Fibroblast of skin of right biceps (primary cell): ENCODE measurements at places on chromosomes 16 and 17.
A peak's percentile ranks its signal among the peaks of the same experiment; 100 is the strongest.

DNA sequence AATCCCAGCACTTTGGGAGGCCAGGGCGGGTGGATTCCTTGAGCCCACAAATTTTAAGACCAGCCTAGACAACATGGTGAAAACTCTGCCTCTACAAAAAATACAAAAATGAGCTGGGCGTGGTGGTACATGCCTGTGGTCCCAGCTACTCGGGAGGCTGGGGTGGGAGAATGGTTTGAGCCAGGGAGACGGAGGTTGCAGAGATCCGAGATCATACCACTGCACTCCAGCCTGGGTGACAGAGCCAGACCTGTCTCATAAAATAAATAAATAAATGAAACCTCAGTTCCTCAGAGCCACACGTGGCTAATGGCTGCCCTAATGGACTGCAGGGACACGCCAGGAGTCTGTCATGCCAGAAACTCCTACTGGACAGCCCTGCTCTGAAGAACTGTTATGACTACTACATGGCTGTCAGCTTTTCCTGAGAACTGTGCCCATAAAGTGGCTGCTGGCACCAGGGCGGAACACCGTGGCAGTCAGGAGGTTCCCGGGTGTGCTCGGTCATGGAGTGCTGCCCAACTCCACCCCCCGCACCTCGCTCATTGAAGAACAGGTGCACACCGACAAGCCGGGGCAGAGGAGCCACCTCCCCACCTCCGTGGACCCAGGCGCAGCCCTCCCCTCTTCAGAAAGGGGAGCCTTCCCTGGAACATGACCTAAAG, 4.3 kb downstream of the TMEM11 start:
- DNase-seq, result no peak

DNA sequence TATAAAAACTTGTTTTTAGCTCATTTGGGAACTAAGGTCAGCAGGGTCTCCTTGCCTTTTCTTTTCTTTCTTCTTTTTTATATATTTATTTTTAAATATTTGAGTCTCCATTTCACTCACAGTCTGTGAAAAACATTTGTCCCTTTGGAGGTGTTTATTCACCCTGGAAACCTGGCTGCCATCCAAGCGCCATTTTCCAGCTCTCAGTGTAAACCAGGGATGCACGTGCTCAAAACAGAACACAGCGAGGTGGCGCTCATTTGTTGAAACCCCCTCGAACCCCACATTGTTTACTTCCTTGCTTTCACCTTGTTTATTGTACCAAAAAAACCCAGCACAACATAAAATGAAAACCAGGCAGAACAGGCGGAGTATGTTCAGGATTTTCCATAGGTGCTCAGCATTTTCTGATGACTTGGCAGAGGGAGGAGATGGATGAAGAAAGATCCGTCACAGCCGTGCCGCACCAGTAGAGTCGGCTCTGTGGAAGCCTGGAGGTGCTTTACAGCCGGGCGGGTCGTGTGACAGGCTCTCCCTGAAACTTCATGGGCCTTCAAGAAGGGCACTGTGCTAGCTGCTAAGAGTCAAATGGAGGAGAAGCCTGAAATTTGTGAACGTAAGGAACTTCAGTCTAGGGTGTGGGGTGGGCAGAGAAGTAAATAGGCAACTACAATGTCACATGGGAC, 284.4 kb downstream of the FOXL1 start:
- no peak for DNase-seq

- peak; percentile 46 for DNase-seq
These were observed at the start of gene YBX2 for GRCh38 chr17:7294614-7295153. YBX2 (minus strand) TSS chr17:7294639; CDS start chr17:7294500, 139 bp downstream.

DNA sequence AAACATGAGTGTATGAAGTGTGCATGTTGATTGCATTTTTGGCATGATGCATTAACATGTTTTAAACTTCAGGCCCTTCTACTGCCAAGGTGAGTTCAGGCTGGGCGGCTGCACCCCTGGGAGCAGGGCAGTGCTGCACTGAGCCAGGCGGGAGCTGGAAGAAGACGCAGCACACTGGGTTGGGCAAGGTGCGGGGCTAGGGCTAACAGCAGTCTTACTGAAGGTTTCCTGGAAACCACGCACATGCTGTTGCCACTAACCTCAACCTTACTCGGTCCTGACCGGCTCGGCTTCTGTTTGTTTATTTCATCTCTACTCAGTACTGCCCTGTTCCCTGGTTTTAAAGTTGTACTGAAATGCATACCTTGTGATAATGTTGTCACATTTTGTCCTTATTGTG, 61.0 kb downstream of the MAP2K4 start:
- no peak for DNase-seq

DNA sequence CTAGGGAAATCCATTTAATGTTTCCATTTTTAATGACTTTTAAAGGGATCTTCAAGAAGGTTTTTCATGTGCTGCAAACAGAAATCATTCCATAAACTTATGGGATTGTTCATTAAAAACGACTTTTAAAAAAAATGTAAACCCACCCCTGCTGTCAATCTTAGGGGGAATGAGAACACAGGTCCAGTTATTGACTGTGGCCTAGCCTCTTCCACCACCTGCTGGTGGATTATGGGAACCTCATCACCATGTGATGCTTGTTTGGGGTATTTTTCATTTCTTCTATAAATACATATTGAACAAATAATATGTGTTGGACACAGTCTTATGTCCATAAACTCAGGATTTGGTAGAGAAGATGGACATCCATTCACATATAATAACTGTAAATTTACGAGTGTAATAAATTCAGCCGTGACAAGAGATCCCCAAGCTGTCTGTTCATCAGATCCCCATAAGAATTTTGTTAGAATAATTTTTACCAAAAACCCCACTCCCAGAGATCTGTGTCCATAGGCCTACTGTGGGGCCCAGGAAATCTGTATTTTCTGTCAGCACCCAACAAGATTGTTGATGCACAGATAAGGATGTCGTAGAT, 42.0 kb upstream of the TMC5 start:
- DNase-seq, result peak; percentile 36

- DNase-seq, result no peak
These were observed 33.9 kb upstream of the MLKL start for GRCh38 chr16:74734361-74735161.

GRCh38 chr17:45942284-45942683, 47.9 kb downstream of the MAPT start:
- DNase-seq, result no peak

DNA sequence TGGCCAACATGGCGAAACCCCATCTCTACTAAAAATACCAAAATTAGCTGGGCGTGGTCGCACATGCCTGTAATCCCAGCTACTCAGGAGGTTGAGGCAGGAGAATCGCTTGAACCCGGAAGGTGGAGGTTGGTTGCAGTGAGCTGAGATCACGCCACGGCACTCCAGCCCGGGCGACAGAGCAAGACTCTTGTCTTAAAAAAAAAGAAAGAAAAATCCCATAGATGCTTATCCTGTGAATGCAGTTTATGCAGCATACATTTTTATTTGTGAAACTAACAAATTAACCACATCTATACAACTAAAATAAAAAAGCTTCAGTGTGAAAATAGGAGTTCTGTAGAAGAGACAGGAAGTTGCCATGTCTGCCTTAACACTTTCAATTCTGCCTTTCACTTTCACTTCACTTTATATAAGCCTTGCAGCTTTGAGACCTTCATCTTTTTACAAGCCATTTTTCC, 7.1 kb downstream of the IGSF6 start:
- DNase-seq, result no peak

DNA sequence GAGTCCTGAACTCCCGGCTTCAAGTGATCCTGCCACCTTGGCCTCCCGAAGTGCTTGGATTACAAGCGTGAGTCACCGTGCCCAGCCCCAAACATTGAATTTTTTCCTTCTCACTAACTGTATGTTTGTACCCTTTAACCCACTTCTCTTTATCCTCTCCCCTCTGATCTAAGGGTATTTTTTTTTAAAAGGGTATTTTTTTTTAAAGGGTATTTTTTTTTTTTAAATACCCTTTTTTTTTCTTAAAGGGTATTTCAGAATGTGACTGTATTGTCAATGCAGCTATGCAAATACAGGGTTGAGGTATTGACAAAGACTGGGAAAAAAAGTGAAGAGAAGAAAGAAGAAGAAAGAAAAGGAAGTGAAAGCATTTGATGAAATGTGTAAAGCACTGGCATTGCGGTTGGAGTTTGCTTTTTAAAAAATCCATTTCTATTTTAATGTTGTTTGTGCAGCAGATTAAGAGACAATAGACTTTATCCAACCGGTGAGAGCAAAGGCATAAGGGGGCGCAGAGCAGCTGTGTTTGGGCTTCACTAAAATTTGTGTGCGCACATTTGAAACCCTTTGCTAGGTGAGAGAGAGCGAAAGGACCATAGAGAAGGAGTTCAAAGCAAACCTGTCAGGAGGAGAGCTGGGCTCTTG, 42.4 kb downstream of the SYT17 start:
- no peak for DNase-seq

DNA sequence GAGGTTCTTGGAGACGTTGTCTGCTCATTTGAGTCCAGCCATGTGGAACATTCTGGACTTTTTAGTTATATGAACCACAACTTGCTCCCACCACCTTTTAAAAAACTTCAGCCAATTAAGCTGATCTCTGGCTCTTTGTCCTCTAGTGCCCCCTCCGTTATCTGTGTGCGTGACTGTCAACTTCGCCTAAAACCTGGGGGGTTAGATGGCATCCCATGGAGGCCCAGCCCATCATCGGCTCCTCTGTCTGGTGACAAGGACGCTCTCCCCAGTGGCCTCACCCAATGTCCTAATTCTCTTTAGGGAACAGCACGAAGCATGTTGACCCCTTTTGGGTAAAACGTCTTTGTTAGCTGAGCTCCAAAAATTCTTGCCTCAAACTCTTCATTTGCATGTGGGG, 341.0 kb upstream of the TNRC6C start:
- DNase-seq, result no peak

DNA sequence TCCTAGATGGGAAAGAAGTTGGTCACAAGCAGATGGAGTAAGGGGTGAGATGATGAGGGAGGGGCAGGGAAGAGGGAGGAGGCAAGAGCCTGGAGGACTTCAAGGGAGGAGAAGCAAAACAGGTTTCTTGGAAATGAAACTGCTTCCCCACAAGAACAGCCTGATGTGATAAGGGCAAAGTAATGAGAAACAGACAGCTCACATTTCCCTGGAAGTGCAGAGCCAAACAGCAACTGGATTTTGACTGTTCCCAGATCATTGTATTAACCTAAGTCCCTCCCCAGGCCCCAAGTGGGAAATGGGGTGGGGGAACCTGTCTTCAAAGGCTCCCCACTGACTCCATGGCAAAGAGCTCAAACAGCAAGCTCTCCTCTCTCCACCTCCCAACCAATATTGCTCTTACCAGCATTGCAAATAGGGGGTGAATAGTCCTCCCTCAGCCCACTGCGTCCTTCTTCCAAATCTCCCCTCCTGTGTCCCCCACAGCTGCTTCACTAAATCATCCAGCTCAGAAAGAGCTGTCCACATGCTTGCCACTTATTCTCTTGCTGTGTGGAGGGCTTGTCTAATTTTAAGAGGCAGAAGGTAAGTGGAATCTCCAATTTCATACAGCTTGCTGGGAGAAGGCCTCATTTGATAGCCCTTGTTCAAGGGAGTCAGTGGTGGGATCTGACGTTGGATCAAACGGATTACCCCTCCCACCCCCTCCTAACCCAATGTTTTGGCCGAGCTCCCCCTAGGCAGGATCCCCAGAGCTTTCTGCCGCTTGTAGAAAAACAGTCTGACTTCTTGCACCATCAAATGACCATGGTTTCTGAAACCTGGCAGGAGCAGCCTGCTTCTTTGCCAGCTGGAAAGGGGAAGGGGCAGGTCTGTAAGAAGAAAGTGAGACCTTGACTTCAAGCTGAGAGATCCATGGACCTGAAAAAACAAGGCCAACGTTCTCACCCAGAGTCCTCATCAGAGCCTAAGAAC, 56.3 kb upstream of the SMIM36 start:
- no peak for DNase-seq

- DNase-seq, result no peak
These were observed 86.9 kb downstream of the NDEL1 start for GRCh38 chr17:8522577-8522976.

- DNase-seq, result peak; percentile 58
These were observed 11.1 kb upstream of the ATP2C2 start for GRCh38 chr16:84357191-84357651.

DNA sequence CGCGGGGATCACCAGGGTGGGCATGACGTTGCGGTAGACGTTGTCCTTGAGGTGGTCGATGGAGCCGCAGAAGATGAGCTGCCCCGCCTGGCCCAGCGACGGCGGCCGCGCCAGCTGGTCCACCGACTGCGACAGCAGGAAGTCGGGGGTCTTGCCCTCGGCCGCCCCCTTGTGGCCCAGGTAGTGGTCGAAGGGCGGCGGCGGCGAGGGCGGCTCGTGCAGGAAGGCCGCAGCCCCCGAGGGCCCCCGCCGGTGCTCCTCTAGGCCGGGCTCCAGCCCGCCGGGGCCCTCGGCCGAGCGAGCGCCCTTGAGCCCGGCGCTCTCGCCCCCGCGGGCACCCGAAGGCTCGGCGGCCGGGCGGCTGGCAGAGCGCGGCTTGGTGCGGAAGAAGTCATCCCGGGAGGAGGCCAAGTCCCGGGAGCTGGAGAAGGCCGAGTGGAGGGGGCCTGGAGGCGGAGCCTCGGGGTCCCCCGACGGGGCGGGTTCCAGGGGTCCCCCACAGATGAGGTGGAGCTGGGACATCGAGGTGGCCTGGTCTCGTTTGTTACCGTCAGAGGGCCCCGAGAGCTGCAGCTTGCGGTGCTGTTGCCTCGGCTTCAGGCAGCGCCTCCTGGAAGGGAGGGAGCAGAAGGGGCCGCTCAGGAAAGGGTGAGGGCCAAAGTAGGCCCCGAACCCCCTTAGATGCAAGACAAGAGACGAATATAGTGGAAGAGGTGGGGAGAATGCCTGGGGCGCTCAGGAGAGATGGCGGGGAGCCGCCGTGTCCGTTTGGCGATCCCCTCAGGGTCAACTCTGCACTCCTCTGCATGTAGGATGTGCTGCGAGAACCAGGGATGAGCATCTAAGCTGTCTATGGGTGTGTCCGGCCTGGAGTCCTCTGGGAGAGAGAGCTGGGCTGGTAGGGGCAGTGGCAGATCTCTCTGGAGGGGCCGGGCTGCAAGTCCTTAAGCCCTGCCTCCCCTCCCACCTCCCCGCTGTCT, 8.8 kb downstream of the FAM171A2 start:
- DNase-seq, result no peak

DNA sequence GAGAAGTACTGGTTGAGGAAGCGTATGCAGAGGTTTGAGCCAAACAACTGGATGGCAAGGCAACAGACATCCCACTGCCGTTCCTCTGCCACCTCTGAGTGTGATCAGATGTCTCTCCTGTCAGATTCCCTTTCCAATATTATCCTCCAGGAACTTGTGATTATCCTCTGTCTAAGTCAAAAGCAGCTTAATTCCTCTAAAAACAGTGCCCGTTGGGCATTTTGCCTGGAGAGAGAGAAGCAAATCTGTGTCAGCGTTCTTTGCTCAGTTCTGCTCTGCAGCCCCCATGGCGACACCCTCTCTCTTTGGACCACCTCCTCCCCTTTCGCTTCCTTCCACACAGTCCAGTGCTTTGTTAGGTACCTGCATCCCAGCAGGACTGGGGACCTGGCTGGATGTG, 56.1 kb upstream of the TBX2 start:
- DNase-seq, result no peak
